ENCODE measurements at places on chromosomes 3 and 15.

DNA sequence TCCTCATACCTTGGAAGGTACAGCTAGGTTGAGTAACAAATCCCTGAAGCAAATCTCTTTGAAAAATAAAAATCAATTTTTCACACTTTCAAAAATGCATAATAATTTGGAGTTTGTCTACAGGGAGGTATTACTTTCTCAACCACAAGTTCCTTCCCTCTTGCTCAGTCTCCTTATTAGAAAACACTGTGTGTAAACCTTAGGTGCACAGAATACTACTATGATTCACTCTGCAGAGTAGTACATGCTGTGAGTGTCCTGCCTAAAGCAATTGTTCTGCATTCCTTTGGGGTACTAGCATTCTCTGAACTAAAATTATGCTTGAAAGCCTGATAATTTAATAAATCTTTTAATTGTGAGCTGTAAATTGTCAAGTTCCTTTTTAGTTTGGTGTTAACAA lies 115.9 kb upstream of the EPHA3 start:
- DNase-seq = no peak

DNA sequence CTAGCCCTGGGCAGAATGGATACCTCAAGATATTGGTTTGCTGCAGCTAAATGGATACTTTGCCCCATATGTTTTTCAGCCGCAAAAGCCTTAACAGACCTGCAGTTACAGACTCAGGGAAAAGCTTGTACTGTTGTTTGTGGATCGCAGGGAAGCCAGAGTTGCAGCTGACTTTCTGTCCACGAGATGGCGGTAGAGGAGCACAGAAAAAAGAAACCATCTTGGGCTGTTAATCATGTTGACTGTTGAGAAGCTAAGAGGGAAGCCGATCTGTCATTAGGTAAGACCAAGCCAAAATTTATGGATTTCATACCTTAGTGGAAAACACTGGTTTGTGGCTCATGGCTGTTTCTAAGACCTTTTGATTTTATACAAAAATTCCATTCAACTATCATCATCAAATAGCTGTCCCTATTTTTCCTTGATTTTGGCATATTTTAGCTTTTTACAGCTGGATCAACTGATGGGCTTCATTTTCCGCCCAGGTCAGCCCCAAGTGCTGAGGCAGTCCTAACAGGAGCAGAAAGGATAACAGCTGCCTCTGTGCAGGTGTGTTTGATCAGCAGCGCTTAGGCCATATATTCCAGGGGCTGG lies 205.7 kb upstream of the ZPLD1 start:
- peak; percentile 84 for DNase-seq

- DNase-seq = no peak
These were observed 545.9 kb downstream of the IGSF11 start for GRCh38 chr3:118488732-118489131.

DNA sequence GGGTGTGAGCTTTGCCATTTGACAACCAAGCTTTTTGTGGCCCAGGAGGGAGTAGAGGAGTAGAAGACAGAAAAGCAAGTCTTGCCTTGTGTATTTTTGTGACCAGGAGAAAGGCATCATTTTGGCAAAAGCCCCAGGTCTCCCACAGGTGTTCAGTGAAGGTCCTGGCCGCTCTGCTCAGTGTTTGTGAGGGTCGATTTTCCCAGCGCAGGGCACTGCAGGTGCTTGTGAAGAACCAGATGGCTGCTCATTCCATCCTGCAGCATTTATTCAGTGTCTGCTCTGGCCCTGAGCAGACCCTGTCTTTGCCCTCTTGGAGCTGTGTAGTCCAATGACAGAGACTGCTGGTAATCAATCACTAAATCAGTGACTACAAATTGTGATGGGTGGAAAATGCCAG lies 19.5 kb downstream of the TRAK1 start:
- DNase-seq = no peak

DNA sequence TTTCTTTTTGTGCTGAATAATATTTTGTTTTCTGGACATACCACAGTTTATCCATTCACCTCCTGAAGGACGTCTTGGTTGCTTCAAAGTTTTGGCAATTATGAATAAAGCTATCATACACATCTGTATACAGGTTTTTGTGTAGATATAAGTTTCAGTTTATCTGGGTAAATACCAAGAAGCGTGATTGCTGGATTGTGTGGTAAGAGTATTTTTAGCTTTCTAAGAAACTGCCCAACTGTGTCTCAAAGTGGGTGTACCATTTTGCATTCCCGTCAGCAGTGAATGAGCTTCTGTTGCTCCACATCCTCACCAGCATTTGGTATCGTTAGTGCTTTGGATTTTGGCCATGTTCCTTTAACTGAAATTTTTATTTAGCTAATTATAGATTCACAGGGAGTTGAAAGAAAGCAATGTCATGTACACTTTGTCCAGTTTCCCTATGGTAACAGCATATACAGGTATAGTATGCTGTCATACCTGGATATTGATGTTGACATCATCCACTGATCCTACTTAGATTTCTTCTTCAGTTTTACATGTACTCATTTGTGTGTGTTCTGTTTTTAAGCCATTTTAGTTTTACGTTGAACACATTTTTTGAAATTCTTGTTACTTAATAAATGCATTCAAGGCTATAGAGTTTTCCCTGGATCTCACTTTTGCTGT lies 11.9 kb downstream of the ARID3B start:
- no peak for DNase-seq

- DNase-seq = no peak
These were observed 10.3 kb downstream of the TIMP4 start for GRCh38 chr3:12148183-12148940.

DNA sequence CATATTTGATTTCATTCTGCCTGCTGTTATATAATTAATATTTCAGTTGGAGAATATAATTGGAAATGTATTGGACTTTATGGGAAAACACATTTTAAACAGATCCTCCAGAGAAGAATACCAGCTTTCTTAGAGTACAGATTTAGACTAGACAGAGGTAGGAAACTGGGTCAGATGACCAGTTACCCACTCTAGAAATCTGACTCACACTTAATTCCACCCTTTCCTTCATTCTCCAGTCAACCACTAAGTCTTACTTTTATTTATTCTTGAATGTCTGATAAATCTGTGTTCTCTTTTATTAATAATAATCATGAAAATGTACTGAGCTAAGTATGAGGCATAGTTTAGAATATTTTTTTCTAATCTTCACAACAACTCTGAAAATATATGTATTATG lies 110.7 kb downstream of the LRRC49 start:
- no peak for DNase-seq

- DNase-seq = no peak
These were observed 4.9 kb upstream of the ALAS1 start for GRCh38 chr3:52193065-52193464.

DNA sequence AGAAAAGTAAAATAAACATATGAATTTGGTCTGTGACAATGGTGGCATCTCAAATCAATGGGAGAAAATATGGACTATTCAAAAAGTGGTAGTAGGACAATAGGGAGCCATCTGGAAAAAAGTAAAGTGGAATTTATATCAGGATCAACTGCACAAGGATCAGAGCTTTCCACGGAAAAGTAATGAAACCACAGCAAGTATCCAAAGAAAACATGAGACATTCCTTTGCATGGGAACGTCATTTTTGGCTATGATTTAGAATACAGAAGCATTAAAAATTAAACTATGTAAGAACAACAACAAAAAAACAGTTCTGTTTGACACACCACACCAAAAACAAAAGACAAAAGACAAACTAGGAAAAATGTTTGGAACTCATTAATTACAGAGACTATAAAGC lies 18.7 kb downstream of the CRBN start:
- DNase-seq = no peak

DNA sequence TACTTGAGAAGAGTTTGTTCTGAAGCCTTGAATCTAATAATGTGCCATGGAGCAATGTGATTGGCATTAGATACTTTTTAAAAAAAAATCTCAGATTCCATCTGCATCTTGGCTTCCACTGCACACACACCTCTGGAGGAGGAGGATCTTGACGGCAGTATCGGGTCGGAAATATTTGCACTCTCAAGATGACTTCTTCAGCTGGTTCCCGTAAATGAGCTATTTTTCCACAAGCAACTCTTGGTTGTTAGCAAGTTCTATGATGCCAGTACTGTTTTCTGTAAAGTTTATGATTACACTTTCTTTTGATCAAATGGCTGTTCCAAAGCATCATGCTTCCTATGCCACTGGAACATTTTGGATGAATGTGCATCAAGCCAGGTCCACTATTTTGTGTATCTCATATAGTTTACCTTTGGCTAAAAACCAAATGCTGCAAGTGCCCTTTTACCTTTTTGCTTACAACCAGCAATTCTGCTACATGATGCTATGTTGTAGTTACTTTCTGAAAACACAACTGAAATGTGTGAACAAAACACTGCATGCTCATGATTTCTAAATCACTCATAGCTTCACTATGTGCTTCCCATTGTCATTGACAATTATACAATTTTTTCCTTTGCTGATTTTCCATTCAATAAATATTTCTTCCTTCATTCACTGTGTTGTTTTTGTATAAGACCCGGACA lies 43.8 kb downstream of the CCR3 start:
- no peak for DNase-seq

- DNase-seq = no peak
These were observed 166.0 kb downstream of the TP63 start for GRCh38 chr3:189797103-189797750.

DNA sequence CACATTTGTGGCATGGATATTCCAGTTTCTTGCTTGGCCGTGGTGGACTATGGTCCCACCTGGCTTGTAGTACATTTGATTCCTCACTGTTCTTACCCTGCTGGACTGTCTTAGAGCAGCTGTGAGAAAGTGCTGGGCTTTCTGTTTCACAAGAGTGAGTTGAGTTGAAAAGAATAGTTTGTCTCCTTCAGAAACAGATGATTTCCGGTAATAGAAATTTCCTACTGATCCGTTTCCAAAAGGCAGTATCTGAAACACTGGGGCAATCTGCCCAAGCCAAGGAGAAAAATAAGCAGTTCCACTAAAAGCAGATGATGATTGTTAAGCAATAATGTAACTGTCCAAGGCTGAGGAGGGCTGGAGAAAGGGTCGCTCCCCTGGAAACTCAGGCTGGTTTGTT lies 96.0 kb downstream of the SUCLG2 start:
- no peak for DNase-seq

DNA sequence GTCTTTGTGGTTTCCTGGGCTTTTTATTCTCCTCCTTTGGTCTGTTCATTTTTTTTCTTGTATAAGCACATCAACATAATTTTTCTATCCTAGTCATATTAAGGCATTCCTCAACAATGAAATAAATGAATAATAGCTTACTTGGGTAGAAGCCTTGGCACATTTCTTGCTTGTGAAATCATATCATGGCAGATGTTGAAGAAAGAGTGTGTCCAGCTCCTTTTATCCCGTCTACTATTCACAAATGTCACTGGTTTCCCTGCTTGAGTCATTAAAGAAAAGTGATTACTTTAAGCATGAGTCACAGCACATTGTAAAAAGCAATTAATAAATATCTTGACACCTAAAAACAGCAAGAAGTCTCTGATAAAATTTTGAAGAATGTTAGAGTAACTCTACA lies 42.1 kb downstream of the MINAR1 start:
- DNase-seq = no peak

- no peak for DNase-seq
These were observed 938 bp downstream of the DZIP3 start for GRCh38 chr3:108590460-108590859.

DNA sequence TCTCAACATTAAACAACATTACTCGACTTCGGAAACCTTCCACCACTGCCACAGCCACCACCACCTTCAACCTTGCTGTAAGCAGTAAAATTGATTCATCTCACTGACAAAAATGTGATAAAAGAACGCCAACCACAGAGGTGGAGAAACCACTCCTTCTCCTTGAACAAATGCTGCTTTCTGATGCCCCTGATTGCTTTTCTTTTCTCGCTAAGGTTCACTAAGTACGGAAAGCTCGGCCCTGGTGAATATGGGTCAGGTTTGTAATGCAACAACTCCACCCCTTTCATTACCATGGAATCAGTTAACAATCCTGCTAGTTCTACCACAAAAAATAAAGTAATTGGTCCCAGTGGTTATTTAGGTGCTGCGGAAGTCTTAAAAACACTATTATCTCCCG lies 44.9 kb downstream of the MEIS2 start:
- DNase-seq = no peak

GRCh38 chr15:100005013-100005412 lies 271.8 kb upstream of the LYSMD4 start:
- DNase-seq = no peak

DNA sequence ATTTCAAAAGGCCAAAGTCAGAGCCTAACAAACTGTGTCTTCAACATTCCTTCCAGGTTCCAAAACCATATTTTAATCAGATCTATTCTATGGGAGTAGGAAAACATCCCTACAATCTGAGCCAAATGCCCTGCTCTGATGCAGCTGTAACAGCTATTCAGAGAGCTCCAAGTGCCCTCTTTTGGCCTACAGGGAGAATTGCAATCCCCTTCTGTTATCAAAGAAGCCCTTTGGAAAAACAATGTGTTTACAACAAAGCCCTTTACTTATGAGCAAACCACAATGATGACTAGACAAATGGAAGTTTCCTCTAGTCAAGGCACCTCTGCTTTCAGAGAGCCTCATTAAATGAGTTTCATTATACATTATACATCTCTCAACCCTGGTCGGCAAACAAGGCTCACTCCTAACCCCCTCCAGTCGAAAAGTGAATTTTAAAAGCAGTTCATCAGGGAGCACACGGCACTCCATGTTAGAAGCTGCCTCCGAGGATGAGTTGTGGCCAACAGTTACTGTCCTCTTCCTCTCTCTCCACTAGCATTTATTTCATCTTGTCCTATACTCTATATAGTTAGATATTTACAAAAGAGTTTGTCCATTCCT lies 42.6 kb upstream of the TMCO5A start:
- peak; percentile 56 for DNase-seq

- DNase-seq = no peak
These were observed 46.6 kb upstream of the TCF12 start for GRCh38 chr15:56871867-56872266.

DNA sequence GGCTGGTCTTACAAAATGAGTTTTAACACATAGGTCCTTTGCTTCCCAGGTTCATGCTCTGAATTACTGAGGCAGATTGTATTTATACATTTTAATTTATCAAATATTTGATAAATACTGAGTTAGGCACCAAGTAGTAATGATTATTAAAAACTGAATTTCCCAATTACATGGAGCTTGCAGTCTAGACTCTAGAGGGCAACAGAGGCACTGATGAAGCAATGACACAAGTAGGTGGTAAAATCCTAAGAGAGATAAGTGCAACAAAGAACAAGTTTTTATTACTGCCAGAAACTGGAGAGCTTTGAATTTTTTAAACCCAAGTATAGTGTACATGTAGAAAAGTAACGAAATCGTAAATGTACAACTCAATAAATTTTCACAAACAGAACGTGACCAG lies 406.2 kb upstream of the RARB start:
- DNase-seq = no peak

- no peak for DNase-seq
These were observed 216.7 kb downstream of the PTPRG start for GRCh38 chr3:61778095-61778494.

- no peak for DNase-seq
These were observed 343.2 kb upstream of the UMPS start for GRCh38 chr3:124386996-124387595.

GRCh38 chr3:158775426-158776410 lies 26.1 kb upstream of the MFSD1 start:
- DNase-seq = no peak
